Central memory CD4-positive, alpha-beta T cell (primary cell): ENCODE measurements at places on chromosomes 2 and 18.
A peak's percentile ranks its signal among the peaks of the same experiment; 100 is the strongest.

- no peak for DNase-seq
Observed at GRCh38 chr2:110999626-111000025, 121.1 kb upstream of the BCL2L11 start.

DNA sequence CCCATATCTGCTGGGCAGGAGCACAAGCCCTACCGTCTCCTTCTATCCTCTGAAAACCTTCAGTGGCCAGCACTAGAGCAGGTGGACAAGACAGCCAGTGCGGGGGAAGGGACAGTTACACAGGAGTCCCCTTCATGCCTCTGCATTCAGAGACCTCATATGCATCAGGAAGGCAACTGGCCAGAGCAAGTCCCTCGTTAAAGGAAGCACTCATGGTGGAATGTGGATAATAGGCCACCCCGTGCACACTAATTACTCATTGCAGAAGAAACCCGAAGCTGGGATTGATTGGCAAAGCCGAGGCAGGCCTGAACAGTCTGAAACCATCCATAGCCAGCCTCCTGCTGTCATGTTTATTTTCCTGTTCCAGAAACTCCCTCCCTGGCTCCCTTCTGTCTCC, 11.2 kb downstream of the KIAA2012 start:
- DNase-seq, result no peak

DNA sequence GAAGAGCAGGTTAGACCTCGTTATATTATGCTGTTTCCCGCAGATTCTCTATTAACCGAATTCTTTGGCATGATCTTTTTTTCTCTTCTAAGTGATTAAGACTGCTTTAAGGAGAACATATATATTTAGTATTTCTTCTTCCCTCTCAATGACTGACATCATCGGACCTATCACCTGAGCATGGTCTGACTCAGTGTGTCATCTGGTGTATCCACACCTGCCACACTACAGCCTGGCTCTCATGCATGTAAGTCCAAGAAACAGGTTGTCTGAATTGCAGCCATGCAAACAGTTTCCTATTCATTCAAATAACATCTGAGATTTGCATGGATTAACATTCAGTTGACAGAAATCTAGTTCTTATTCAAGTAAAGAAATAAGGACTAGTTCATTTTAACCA, 55.1 kb upstream of the CWC22 start:
- DNase-seq, result no peak

GRCh38 chr2:119289093-119289492, 65.5 kb downstream of the STEAP3 start:
- no peak for DNase-seq

GRCh38 chr2:105395691-105396090, 3.2 kb downstream of the FHL2 start:
- no peak for DNase-seq

GRCh38 chr2:185338104-185338503, 400.5 kb upstream of the FSIP2 start:
- no peak for DNase-seq

GRCh38 chr2:42658306-42658705, 89.9 kb downstream of the MTA3 start:
- DNase-seq, result no peak

GRCh38 chr2:113138428-113139322, 11.3 kb downstream of the IL1RN start:
- peak; percentile 72 for DNase-seq

DNA sequence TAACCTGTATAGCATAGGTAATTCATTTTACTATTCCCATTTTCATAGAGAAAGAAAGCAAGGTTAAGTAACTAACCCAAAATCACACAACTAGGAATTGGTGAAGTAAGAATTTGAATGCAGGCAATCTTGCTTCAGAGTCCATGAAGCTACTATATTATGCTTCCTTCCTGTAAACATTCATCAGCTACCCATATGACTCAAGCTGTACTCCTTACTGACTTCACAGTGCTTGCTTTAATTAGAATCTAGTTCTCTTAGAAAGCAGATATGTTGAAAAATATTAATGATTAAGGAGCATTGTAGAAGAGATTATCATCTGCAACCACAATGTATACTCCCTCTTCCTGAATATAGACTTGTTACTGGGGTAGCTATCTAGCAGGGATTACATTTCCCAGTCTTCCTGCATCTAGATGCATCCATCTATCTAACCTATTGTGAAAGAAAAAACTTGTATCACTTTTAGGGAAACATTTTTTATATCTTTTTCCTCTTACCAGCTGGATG, 961.6 kb upstream of the CHAC2 start:
- DNase-seq, result no peak

DNA sequence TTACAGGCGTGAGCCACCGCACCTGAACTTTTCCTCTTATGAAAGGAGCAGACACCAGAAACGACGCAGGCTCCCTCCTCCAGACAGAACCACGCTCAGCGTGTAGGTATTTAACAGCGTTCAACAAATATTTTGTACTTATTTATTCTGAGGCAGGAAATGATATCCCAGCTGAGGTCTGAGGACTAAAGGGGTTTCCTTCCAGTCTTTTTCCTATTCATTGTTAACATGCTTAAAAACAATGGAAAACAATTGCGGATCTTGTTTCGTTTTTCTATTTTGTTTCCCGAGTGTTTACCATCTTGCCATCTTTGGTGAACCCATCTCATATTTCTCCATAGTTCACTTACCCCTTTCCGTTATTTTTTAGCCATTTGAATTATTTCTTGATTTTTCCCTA, 43.7 kb upstream of the FOSL2 start:
- DNase-seq, result no peak

- DNase-seq, result no peak
Observed at GRCh38 chr2:856456-856855, 94.2 kb upstream of the SNTG2 start.

DNA sequence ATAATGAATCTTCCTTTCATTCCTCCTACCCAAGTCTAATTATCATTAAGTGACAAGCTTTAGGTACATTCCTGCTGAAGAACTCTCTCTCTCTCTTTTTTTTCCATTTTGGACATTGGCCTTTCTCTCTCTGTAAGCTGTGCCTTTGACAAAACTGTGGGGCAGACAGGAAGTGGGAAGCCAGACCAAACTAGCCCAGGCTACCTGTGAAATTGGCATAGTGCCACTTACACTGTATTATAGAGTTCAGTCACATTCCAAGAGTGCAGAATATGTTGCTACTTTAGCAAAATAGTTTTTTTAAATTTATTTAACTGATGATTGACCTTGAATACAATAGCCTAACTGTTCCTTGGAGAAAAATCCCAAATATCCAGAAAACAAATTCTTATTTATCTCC, 381.5 kb upstream of the ETAA1 start:
- DNase-seq, result no peak

- no peak for DNase-seq
Observed at GRCh38 chr2:180695586-180696401, 284.6 kb upstream of the UBE2E3 start.

GRCh38 chr2:189763908-189764661, 1.5 kb upstream of the OSGEPL1 start:
- no peak for DNase-seq

DNA sequence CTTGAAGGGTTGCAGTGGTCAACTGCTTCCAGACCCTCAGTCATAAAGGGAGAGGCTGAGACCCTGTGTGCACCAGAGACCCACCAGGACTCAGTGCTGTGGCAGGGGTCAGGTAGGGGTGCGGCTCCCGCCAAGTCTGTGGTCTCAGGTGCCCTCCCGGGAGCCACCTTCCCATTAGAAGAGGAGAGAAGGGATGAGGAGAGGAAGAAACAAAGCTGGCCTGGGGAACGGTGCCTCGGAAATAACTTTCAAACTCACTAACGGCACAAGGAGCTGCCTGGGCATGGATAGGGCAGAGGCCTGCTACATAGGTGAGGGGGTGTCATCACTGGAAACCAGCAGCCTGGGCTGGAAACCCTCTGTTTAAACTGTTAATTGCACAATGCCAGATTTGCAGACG, 84.9 kb downstream of the TPO start:
- no peak for DNase-seq

DNA sequence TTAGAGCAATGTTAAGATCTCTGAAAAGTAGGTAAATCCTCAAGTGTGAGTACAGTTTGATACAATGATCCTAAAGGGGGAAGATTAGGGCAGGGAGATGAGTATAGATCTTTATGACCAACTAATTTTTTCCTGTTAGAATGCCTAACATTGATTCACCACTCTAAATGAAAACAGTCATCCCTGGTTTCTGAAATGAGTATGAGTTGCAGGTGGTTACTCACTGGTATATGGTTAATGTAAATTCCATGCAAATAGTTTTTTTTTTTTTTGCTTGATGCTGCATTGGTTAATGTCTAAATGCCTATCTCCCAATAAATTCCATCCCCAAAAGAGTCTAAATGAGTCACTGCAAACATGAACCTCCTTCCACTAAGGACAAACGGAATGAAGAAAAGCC, 55.0 kb upstream of the SERPINB2 start:
- no peak for DNase-seq

DNA sequence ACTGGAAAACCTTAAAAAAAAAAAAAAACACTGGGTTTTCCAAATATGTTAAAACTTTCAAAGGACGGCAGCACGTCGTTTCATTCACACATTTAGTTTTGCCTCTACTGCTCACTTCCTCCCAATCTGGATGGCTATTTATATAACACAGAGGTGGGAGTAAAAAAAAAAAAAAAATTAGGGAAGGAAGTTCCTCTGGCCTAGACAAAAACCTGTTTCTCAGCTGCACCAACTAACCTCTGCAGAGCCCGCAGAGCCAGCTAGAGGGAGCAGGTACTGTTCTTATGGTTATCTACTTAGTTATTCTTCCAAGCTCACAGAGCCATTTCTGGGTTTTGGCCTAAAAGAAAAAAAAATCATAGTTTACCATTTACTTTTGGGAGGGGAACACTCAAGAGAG, 28.1 kb downstream of the SLC1A4 start:
- no peak for DNase-seq

DNA sequence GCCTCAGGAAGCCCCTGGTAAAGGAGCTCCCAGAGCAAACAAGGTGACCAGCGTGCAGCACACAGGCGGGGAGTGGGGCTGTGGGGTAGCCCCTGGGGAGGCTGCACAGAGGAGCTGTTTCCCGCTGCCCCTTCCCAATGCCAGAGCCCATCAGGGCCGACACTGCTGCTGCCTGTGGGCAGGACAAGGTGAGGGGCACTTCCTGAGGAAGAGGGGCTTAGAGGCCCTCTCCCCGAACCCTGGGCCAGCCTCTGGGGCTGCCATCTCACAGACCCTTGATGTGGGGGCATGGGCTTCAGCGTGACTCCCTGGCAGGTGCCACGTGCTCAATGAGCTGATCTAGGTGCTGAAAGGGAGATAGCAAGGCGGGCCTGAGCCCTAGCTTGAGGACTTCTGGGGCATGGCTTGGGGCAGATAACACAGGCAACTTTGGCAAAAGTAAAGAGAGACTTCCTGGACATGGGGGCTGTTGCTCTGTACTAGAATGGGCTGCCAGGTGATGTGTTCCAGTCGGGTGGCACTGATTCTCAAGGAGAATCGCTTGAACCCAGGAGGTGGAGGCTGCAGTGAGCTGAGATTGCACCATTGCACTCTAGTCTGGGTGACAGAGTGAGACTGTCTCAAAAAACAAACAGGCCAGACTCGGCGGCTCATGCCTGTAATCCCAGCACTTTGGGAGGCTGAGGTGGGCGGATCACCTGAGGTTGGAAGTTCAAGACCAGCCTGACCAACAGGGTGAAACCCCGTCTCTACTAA, 9.9 kb upstream of the KLF11 start:
- no peak for DNase-seq

DNA sequence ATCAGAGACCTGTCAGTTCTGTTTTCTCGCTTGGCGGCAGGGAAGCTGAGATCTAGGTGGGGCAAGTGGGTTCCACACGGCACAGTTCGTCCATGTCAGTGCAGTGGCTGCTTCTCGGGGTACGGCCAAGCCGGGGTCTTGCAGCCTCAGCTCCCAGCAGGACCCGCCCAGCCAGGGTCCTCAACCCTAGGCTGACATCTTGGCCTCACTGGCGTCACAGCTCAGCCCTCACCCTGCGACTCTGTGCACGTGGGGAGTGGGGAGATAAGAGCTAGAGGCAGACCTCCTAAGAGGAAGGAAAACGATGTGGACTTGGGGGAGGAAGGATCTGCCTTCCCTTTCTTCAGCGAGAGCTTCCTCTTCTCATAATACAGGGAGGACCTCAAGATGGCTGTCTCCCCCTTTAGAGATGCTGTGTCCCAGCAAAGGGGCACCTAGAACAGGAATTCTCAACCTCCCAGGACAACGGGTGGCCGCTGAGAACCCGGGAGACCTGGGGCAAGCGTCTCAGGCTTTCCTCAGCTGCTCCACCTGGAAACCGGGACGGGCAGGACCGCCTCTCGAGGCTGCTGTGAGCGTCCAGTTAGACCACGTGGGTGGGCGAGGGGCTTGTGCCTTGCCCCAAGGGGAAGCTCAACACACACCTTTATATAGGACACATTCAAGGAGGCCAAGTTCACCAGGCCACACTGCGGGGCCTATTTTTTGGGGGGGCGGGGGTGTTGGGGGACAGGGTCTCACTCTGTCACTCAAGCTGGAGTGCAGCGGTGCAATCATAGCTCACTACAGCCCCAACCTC, 23.5 kb upstream of the KLF11 start:
- DNase-seq, result no peak

DNA sequence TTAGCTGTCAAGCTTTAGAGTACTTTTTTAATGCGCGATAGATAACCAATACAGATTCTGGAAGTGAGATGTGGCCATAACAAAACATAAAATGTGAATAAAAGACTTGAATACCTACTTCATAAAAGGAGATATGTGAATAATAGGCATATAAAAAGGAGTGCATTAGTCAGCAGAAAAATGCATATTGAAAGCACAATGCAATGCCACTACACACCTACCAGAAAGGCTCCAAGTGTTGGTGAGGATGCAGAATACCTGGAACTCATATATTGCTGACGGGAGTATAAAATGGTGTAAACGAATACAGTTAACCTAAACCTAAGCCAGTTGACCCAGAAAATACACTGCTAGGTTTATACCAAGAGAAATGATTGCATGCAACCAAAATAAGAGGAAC, 10.9 kb upstream of the RAPGEF4 start:
- no peak for DNase-seq

GRCh38 chr2:232598293-232598692, 35.1 kb upstream of the EFHD1 start:
- DNase-seq, result no peak
